ENCODE measurements at places on chromosomes 6 and 20.

GRCh38 chr20:38658879-38659596 lies 57.4 kb downstream of the ARHGAP40 start:
- no peak for DNase-seq

- no peak for DNase-seq
These were observed 301.8 kb upstream of the AGPAT4 start for GRCh38 chr6:161575523-161576254.

- DNase-seq: peak; percentile 45
These were observed 113.5 kb upstream of the BTN3A2 start for GRCh38 chr6:26251354-26252076.

DNA sequence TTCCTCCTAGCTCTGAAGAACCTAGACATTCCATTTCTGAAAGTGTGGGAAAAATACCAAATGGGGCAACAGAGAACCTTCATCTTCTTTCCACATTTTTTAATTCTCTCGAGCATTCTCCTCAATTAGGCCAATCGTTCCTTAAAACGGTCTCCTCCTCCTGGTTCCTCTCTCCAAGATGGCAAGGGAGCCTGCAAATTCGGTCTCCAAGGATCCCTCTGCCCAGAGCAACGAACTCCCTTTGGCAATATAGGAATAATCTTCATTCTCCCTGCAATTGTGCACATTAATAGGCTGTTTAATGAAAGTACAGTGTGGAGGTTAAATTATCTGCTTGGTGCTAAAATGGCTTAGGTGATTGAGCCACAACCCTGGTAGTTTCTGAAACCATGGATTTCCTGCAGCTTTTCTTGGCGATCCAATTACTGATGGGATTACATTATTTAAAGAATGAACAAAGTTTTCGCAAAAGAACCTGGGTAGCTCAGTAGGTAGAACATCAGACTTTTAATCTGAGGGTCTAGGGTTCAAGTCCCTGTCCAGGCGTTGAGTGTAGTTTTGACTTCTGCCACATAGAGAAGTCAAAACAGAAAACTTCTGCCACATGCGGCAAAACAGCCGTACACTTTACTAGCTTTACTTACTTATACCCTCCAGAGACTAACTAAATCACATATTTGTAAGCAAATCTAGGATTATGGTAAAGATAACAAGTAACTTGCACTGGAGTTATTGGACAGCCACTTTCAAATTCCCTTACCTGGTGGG lies 102.9 kb upstream of the ZNF184 start:
- DNase-seq: no peak

DNA sequence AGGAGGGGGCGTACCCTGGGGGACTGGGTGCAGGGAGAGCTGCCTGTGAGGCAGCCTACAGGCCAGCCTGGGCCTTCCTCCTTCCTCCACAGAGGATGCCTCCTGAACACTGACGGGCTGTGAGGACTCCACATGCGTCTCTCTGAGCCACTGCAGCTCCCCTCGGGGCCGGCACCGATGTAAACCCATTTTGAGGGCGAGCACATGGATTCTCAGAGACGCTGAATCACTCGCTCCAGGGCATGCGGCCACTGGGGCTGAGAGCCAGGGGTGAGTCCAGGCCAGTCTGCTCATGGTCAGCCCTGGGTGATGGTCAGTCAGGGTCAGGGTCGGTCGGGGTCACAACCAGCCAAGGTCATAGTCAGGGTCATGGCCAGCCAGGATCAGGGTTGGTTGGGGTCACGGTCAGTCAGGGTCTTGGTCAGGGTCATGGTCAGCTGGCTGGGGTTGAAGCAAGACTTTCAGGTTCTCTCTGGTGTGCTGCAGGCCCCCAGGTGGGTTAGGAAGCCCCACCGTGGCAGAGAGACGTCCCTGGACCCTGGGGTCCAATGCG lies 14.7 kb upstream of the RBBP8NL start:
- no peak for DNase-seq

GRCh38 chr20:34921436-34921835 lies 34.2 kb downstream of the GSS start:
- no peak for DNase-seq

- no peak for DNase-seq
These were observed 50.4 kb downstream of the ZMYND8 start for GRCh38 chr20:47306095-47306494.

GRCh38 chr6:108795122-108795521 lies 53.1 kb upstream of the ARMC2 start:
- no peak for DNase-seq

DNA sequence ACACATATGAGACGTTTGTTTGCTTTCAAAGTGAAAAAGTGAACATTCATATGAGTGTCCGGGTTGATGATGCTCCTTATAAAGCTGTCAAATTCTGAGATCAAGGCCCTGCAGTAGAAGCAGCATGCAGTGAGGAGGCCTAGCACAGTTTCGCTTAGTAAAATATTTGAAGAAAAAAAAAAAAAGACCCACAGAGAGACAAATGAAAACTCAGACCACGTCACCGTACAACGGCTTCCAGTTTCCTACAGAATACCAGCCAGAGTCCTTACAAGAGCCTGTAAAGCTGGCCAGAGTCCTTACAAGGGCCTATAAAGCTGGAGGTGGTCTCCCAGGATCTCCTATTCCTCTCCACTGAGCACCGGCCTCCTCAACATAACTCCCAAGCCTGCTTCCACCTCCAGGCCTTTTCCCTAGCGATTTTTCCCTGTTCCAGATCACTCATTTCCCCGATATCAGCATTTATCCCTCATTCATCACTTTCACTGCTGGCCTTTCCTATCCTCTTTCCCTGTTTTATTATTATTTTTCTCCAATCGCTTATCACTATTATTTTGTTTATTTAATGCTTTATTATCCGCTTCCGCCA lies 1.5 kb upstream of the HMGN4 start:
- peak; percentile 42 for DNase-seq

- no peak for DNase-seq
These were observed at the start of gene SOBP for GRCh38 chr6:107489636-107490565. Gene SOBP (plus strand): TSS chr6:107490117. CDS start chr6:107490617, 500 bp downstream.

DNA sequence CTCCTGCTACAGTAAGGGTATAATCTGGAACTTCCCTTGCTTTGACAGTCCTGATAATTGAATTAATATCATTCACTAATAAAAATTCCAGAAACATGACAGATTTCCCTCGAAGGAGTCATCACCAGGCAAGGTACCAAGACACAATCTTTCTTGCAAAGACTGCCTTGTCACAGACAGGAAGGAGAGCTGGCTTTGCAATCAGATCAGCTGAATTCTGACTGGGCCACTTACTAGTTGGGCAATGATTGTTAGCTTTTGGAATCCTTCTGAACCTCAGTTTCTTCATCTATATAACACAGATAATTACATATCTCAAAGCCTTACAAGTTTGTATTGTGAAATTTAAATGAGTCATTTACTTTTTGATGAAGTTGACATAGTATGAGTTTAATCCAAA lies 344.2 kb downstream of the RFPL4B start:
- DNase-seq: peak; percentile 23

GRCh38 chr20:2858591-2858990 lies 14.7 kb upstream of the PTPRA start:
- no peak for DNase-seq

Measured in kidney glomerular epithelial cell (primary cell).